Activated T-helper 9 cell treated with anti-CD3 and anti-CD28 coated beads, Interleukin-2, amount 50 U/mL, for 16 hours (primary cell): ENCODE measurements at places on chromosomes 3 and 15.

DNA sequence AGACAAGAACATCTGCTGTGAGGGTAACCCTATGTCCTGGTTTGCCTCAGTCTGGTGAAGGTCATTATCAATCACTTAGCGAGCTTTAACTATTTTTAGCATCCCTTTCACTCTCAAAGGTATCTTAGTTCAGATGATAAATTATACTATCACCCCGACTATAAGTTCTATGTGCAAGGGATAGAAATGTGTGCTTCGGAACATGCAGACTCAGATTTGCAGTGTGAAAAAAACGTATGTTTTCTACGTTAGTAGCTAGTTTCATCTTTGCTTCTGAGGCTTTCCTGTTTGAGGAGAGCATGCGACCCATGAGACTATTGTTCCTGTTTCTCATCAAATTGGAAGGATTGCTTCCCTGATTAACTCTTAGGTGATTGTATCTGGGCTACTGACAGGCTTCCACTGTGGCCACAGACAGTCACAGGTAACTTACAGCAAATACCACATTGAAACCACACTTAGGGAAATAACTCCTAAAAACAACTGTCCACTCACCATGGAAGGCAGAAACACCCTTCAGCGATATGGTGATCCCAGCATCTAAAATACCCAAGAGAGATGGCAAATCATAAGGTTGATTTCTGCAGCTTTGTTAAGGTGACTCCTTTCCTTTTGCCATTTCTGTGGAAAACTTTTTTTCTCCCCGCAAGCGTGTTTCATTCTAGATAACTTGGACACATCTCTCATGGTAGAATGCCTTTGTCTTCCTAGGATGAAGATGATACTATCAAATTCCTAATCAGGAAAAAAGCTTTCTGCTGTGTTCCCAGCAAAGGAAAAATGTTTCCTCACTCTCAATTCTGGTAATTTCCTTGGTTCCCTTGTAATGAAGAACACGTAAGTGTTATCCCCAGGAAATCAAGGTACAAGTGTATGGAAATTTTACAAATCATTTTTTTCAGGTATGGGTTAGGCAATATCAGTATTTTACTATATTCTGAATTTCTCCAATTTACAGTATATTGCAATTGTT lies 5.2 kb downstream of the GCSAM start:
- DNase-seq: no peak

DNA sequence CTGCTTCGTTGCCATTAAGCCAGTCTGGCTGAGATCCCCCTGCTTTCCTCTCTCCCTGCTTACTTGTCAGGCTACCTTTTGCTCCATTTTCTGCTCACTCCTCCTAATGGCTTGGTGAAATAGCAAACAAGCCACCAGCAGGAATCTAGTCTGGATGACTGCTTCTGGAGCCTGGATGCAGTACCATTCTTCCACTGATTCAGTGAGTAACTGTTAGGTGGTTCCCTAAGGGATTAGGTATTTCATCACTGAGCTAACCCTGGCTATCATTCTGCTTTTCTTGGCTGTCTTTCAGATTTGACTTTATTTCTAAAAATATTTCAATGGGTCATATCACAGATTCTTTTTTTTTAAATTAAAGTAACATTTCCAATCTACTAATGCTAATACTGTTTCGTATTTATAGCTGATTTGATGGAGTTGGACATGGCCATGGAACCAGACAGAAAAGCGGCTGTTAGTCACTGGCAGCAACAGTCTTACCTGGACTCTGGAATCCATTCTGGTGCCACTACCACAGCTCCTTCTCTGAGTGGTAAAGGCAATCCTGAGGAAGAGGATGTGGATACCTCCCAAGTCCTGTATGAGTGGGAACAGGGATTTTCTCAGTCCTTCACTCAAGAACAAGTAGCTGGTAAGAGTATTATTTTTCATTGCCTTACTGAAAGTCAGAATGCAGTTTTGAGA lies 25.0 kb downstream of the CTNNB1 start:
- DNase-seq: no peak

DNA sequence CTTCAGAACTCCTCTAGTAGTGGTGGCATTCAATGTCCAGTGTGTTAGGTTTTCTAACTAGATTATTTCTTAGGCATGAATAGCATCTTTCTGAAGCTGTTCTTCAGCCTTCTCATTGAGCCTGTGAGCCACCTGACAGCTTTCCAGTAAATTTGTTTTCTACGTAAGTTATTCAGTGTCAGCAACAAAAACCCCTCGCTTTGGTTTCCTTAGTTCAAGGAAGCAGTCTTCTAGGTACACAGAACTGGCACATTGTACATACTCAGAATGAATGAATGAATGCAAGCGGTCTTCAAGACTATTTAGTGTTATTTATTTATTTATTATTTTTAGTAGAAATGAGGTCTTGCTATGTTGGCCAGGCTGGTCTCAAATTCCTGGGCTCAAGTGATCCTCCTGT lies 44.9 kb downstream of the DRD3 start:
- no peak for DNase-seq

DNA sequence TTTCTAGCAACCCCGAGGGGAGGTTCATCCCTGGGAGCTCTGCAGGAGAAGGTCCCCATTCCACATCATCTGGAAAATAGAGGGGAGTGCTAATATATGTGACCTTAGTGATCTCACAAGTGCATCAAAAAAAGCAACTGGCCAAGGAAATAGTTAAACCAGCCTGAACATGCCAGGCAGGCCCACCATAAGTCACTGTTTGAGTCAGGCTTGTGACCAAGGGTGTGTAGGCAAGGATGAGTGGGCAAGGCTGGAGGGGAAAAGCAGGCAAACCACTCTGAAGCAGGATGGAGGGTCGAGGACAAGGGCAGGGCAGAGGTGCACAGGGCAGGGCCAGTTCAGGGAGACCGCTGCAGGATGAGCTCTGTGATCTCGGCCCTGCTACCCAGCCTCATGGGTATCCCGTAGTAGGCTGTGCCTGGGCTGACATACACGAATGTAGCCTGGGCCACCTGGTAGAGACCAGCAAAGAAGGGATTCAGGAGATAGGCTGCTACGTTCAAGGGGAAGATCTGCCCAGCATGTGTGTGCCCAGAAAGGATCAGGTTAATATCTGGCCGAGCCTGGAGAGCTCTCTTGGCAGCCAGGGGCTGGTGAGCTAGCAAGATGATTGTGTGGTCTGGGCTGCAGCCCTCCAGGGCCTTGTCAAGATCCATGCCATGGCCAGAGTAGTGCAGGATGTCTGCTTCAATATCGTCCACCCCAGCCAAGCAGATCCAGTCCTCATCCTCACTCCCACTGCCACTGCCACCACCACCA lies 4.3 kb downstream of the GLB1 start:
- no peak for DNase-seq

GRCh38 chr3:52546111-52546901 lies 9.9 kb downstream of the UQCC5 start:
- DNase-seq: no peak

GRCh38 chr3:114764056-114764492 lies 383.0 kb downstream of the ZBTB20 start:
- DNase-seq: no peak

DNA sequence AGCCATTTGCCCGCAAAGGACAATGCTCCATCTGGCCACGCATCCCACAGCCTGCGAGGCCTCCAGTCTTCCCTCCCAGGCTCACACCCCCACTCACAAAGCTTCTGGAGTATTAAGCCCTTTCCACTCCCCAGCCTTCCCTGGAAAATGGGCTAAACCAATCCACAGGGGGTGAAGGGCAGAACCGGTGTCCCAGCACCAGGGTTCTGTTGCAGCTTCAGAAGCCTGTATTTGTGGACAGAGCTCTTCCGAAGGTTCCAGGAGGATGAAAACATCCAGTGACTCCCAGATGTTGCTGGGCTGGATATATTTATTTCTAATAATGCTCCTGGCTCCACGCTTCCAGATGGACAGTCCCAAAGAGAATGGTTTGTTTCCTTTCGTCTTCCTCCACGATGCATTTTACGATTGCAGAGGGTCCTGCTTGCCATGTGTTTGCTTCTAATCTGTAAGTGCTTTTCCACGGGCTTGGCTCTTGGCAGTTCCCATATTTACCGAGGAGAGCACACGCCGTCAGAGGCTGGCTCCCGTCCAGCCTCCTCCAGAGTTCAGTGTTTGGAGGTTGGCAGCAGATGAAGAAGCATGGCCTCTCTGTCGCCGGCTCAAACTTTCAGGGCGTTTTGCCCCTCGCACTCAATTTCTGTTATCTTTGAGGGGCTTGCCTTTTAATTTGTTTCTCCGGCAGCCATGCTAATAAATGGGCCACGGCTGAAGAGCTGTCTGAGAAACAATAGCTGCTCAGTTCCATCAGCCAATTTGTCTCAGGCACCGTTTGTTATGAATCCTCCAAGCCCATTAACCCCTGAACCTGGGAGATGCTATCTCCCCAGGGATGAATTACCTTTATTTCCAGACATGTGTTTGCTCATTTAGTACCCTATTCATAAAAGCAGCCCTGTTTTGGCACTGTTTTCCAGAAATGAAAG lies 367.9 kb upstream of the PROK2 start:
- DNase-seq: no peak

- DNase-seq: no peak
These were observed 86.1 kb downstream of the UNC13C start for GRCh38 chr15:54064365-54064764.

DNA sequence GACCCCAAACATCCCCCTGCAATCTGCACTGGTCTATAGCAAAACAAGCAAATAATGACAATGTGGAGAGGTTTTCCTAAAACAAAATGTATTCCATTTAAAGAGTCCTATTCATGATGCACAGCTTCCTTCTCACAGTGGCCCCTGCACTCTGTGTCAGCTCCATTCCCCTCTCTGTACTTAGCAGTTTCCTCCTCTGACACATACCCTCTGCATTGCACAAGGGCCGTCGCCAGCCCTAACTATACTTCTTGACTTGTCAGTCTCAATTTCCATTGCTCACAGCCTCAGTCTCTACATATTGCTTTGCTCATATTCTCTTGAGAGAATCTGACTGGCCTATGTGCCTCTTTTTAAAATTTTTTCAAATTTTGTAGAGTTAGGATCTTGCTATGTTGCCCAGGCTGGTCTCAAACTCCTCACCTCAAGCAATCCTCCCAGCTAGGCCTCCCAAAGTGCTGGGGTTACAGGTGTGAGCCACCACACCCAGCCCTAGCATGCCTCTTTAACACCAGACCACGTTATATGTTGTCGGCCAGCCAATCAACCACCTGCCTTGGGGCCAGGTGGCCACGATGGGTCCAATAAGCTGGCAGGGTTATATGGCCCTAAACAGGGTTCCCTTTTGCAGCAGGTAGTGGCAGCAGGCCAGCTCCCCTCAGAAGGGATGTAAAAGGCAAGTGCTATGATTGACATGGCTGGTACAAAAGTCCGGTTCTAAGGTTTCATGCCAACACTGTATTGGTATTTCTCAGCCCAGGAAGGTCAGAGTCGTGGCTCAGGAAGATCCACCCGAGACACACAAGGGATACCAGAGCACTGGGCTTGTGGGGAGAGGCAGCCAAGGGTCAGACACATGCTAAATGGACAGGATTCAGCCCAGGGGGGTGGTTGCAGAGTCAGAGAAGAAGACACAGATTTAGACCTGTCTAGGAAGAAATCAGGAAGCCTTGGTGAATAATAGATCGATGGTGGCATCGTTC lies 59.0 kb upstream of the SMAD3 start:
- DNase-seq: no peak

DNA sequence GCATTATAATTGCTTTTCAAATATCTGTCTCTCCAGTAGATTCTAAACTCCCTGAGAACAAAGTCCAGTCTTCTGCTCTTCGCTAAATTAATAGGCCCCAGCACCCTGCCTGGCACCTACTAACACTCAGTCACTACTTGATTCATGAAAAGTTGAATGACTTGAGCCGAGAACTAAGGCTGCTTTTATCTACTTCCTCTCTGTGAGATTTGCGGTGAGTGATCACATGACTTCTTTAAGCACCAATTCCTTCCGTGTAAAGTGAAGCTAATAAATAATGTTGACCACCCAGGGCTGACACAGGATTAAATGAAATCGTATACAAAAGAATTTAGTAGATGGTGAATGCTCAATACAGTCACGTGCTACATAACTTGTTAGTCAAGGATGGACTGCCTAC lies 44.6 kb upstream of the PGPEP1L start:
- no peak for DNase-seq

DNA sequence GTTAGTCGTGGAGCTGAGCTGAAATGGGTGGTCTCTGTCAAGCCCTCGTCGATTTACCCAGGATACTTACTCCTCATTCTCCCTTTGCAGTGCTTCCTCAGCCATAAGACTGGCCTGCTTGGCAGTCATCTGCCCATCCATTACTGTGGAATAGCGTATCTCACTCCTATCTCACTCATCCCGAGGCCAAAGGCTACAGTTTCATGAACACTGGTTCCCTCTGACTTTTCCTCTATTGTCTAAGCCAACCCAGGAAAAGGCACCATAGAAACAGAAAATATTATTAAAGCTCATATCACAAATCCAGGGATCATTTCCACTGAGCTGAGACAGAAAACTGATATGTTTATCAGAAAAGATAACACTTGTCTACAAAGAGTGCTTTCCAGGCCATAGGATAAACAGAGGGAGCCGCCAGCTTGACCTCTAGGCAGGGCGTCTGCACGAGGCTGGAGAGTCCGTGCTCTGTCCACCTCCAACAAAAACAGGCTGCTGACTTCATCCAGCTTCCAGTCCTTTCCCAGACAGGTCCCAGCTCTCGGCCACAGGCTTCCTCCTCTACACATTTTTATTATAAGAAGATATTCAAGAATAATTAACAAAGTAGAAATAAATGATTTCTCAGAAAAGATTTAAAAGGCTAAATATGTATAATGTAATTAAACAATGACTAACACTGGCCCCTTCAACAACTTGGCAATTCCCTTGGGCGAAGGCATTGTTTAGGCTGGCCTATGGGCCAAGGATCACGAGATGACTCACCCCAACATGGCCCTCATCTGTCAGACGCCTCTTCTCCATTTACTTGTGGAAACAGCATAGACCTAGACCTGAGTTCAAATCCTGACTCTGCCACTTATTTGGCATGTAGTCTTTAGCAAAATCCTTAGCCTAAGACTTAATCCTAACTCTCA lies 27.4 kb upstream of the BOC start:
- DNase-seq: no peak

- DNase-seq: no peak
These were observed 186.9 kb downstream of the FAM43A start for GRCh38 chr3:194872669-194872977.
